ENCODE measurements at places on chromosomes 5 and 9.
A peak's percentile ranks its signal among the peaks of the same experiment; 100 is the strongest.

- no peak for DNase-seq
These were observed 21.0 kb downstream of the C5orf15 start for GRCh38 chr5:133947431-133947841.

DNA sequence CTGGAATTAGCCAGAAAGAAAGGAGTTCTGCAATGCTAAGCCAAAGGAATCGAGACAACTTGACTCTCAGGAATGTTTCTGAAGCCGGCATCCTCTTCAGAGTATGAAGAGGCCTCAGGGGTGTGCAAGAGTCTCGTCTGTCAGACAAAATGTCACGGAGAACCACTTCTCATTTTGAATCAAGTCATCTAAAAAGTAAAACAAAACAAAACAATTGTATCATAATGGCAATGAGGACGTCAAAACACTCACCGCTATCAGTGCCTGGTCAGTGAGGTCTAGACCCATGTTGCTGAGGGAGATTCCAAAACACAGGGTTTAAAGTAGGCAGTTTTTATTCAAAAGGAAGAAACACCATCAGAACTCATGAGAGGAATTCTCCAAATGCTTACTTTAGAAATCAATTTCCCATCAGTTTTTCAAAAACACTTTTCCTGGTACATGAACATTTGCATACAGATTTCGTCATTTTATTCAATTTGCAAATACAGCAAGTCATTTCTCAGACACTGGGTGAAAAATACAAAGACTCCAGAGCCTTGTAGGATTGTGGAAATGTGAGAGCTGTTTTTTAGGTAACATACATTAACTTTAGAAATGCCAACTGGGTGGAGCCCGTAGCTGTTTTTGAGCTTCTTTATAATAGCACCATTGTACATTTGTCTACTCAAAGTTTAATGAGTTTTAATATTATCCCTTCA lies 89.5 kb upstream of the MAP3K1 start:
- DNase-seq, result no peak

DNA sequence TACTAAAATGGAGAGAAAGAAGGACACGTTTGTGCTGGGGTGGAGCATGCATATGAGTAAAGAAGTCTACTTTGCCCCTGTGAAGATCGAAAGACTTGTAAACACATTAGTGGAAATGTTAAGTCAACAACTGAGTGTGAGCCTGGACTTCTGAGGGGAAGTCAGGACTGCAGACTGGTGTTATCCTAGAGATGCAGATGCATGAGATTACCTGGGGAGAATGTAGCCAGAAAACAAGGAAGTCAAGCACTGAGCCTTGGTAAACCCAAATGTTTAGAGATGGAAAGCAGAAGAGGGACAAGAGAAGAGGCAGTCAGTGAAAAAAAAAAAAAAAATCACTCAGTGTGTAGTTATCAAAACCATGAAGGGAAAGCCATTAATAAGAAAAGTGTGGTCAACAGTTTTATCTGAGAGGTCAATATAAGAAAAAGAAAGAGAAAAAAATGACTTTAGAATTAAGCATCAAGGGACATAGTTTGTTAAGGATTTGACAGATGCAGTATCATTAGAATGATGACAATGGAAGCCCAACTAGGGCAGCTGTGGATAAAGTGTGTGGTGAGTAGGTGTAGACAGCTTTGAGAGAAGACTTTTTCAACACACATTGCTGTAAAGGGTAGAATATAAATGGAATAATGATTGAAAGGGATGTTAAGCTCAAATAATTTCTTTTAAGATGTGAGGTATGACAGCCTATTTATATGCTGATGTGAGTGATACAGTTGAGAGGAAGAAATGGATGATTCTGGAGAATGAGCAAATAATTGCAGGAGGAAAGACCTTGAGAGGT lies 22.2 kb downstream of the JAKMIP2 start:
- no peak for DNase-seq

DNA sequence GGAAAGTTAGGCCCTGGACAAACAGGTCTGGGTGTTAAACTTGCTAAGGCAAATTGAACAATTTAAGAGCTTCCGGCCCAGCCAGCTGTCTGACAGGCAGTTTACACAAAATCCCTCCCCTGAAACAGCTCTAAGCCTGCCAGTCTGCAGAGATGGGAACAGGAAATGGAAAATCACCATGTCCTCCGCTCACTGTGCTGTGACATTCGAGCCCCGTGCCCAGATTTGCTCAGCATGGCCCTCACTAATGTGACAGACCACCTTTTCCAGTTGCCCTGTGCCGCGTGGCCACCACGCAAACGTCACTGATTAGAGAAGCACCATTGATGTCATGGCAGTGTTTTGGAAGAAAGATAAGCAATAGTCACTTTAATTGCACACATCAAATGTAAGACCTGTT lies 41.0 kb downstream of the CCNJL start:
- DNase-seq, result no peak

DNA sequence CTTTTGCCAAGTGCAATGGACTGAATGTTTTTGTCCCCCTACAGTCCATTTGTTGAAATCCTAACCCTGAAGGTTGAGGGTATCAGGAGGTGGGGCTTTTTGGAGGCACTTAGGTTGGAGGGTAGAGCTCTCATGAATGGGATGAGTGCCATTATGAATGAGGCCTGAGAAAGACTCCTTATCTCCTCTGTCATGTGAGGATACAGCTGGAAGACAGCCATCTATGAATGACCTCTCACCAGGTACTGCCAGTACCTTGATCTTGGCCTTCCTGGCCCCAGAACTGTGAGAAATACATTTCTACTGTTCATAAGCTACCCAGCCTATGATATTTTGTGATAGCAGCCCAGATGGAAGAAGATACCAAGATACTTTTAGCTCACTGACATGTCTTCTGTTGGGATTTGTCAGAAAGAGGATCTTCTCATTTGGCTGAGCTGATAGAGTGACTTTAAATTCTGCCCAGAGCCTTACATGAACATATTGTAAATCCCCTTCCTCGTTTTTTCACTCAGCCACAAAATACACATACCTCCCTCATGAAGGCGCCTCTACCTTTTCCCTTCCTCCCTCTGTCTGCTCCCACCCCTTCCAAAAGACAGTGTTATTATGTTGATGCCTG lies 256.4 kb downstream of the PDZD2 start:
- DNase-seq, result no peak

GRCh38 chr9:96688187-96688586 lies 33.1 kb upstream of the PRXL2C start:
- DNase-seq, result no peak

- no peak for DNase-seq
These were observed 518.2 kb upstream of the TLE4 start for GRCh38 chr9:79053598-79053997.

- DNase-seq, result no peak
These were observed 45.9 kb downstream of the AMBP start for GRCh38 chr9:114031948-114032840.

DNA sequence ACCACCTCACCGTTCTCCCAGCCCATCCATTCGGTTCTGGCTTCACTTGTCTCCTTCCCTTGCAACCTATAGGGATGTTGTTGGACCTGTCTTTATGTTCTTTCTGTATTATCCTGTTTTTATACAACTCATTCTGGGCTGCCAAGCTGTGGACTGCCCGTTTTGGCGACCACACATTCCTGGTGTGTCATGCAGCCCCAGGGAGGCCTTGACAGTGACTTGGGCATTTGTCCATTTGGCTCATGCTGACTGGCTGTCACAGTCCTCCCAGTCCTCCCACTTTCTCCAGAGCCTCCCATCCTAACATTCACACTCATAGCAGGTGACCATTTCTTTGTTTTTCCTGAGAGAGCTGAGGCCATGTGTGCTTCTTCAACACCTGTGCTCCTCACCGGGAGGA lies 136.4 kb downstream of the SLF1 start:
- DNase-seq, result no peak

DNA sequence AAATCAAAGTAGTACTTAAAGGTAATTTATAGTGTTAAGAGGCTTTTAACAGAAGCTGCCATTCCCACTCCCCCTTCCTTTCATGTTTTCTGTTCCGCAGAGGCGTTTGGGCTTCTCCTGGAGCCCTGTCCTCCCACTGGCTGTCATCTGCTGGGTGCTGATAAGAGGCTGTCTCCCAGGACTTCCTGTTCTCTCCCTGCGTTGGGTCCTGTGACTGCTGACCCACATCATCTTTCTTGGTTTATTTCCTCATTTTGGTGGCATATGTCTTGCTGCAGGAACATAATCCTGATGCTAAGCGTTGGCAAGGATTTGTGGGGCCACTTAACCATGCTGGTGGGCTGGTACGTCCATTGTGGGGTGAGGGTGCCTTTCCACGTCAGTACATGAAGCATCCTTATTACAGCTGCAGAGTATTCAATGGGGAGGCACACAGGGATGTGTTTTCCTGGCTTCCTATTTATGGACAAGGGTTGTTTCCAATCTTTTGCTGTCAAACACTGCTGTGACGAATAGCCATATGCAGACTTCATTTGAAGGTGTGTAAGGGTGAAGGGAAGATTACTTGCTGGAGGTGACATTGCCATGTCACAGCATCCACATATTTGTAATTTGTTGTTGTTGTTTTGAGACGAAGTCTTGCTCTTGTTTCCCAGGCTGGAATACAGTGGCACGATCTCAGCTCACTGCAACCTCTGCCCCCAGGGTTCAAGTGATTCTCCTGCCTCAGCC lies 22.3 kb upstream of the RNF130 start:
- peak; percentile 49 for DNase-seq

DNA sequence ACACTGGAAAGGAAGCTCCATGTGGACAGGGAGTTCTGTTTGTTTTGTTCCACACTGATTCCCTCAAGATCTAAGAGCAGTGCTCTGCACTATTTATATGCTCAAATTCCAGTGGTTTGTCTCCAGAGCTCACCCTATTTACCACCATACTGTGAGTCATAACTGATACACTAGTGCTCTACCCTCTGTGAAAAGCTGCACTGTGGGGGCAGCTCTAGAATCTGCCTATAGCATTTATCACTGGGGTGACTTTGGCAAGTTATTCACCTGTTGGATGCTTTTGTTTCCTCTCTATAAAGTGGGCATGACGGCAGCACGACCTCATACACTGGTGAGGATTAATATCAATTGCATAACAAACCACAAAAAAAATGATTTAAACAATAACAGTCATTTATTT lies 307.8 kb downstream of the NR2F1-AS1 start:
- DNase-seq, result no peak

DNA sequence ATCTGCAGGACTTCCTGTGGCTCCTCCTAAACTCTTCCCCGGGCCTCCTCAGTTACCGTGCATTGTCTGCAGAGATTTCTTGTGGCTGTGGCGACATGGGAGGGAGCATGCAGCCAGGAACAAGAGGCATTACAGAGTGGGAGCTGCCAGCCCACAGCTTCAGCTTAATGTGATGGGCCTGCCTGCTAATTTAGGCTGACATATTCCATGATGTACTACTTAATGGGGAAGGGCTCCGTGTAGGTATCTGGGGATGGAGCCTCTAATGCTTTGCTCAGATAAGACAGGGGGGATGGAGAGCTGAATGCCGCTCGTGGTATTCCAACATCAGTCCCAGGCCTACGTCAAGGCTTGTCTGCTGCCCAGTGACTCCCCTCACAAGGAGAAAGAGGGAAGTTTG lies 137.6 kb upstream of the GPR151 start:
- DNase-seq, result no peak

DNA sequence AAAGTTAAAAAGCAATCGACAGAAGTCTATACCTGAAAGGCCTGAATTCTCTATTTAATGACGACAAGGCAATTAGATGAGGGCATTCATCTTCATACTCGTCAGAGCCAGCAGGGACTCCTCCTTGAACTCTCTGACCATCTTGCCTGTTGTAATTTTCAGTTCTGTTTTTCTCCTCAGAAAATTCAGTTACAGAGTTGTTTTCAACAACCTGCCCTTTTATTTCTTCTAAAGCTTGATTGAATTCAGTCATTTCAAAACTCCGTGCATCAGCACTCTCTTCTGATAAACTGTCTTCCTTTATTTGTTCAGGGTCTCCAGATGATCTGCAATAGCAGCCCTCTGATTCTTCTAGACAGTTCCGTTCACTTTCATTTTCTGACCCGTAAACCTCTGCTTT lies 15.6 kb downstream of the RIOK2 start:
- DNase-seq, result no peak

- DNase-seq, result no peak
These were observed 9.4 kb downstream of the FSTL4 start for GRCh38 chr5:133602835-133603380.

DNA sequence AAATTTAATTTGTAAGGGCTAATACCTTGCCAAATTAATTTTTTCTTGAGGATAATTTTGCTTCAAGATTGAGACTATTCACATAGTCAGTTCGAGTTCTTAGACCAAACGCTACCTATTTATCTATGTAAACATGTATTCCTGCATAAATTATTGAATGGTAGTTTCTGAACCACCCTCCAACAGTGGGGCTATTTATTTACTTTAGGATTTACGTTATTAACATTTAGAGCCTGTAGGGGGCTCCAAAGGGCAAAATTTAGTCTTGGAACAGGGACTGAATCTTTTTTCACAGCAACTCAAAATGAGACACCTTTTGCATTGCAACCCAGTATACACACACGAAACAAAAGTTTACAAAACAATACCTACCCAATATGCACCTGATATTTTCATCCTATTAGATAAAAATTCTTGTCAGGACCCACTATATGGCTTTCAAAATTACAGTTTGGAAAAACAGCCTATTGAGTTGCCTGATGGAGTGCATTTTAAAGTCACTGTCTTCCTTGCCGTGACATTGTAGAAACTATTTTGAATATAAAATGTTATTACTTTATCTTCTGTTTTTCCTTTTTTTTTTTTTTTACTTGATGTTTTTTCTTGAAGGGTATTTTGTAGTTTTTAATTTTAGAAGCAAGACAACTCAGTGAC lies 47.1 kb upstream of the POU4F3 start:
- DNase-seq, result no peak

DNA sequence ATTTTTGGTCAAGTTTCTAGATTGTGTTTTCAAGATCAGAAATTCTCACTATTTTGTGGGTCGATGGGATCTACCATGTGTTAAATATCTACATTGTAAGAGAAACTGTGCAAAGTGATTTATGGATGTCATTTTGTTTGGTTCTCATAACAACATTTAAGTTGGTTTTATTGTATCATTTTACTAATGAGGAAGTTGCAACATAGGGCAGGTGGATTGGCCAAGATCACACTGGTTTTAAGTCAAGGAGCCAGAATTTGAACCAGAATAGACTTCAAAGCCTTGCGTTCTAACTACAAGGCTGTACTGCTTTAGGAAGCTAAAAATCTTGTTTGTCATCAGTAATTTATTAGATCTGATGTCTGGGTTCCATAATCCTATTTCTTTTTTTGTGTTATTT lies 23.4 kb downstream of the SH3TC2 start:
- DNase-seq, result no peak

DNA sequence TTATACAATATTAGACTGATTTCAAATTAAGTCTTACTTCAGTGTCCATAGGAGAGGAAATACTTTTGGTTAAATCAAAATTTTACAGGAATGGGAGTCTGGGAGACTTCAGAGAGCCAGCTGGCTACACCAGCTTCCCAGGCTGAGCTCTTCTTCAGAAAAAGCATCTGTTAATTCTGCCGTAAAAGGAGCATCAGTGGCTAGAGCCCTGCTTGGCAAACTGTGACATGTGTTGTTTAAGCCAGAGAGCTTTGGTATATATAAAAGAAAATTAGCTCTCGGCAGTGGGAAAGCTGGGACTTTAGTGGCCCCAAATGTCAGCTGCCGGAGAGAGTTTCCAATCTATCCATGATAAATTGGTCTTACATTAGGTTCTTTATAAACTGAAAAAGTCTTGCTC lies 378.8 kb upstream of the TUSC1 start:
- no peak for DNase-seq

GRCh38 chr9:100100146-100100667 lies 1.2 kb downstream of the INVS start:
- DNase-seq, result no peak

GRCh38 chr5:71960195-71960594 lies 147.1 kb upstream of the MAP1B start:
- no peak for DNase-seq

GRCh38 chr9:115444959-115445358 lies 327.0 kb upstream of the TNC start:
- no peak for DNase-seq

- DNase-seq, result no peak
These were observed 200.3 kb upstream of the EFNA5 start for GRCh38 chr5:107871023-107871422.
